Fibroblast of villous mesenchyme (primary cell): ENCODE measurements at places on chromosomes 1 and 21. TPM values are rescaled to one million over a fixed set of nuclear protein-coding genes. Genes with fewer than 3 reads are reported as not detected.

The MYOG gene
- total RNA-seq, result not detected in 2 replicates

GRCh38 chr1:222224156-222224555, 323.7 kb downstream of the HHIPL2 start:
- no peak for DNase-seq

DNA sequence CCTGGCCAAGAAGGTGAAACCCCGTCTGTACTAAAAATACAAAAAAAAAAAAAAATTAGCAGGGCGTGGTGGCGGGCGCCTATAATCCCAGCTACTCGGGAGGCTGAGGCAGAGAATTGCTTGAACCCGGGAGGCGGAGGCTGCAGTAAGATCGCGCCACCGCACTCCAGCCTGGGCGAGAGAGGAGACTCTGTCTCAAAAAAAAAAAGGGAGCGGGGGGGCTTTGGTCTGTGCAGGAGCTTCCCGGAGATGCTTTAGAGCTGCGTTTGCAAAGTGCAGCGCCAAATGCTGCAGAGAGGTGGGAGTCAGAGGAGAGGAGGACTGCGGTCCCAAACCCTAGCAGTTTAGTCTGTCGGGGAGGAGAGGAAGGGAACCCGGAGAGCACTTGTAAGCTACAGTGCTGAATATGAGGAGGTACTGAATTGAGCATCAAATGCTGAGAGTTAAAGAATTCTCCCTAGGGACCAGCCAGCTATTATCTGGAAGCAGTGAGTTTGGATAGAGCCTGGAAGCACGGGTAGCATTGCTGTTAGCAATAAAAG, 569 bp downstream of the FALEC start:
- no peak for DNase-seq

DNA sequence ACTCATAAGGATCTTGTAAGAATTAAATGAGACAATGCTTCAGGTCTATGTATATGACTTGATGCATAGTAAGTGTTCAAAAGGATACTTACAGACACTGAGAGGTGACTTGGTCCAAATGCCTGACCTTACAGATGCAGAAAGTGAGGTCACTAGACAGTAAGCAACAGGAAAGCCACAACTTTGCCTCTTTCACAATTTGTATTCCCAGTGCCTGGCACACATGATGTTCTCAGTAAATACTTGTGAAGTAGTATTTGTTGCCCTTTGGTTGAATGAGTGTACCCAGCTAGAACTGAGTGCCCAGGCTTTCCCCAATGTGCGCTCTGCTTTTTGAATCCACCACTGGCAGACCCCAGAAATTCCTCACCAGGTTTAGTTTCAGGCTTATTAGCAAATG, 105.1 kb downstream of the BEND5 start:
- DNase-seq, result no peak

DNA sequence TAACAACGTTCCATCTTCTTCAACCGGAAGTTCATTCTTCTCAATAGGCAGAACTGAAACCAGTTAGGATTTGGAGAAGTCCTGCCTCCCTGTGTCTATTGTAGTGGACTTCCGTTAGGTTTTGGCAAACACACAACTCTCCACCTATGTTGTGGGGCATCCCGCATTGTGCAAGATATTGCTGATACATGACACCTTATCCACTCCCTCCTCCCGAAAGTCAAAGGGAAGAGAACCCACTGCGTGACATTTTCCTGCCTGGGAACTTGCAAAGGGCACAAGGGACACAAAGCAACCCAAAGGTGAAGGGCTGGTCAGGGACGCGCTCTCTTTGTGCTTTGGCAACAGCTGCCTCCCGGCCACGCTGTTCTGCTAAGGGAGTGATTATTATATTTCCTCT, 164.8 kb downstream of the TPR start:
- no peak for DNase-seq

- DNase-seq, result peak; percentile 59
These were observed 77.9 kb downstream of the NEK7 start for GRCh38 chr1:198234520-198235251.

DNA sequence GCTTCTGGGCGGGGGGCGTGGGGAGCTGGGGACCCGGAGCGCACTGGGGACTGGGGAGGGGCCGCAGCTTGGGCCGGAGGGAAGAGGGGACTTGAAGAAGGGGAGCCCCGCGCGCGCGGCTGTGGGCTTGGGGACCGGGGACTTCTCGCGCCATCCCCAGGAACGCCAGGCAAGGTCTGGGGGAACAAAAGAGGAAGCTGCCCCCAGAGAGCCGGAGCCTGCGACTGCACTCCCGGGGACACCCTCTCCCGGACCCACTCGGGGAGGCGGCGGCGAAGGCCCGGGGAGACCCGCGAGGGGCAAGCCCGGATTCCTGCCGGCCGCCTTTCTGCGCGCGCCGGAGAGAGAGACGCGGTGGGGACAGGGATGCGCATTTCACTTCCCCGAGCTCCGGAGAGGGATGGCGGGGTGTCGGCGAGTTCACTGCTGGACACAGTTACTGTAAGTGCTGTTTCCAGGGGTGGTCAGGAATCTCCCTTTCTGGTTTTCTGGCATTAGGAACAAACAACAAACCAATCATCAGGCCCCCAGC, 732 bp downstream of the ABCG1 start:
- DNase-seq, result no peak

- peak; percentile 1 for DNase-seq
These were observed 24.8 kb upstream of the RGS18 start for GRCh38 chr1:192133350-192133926.

- DNase-seq, result peak; percentile 43
These were observed 69.9 kb upstream of the MARK1 start for GRCh38 chr1:220457957-220458609.

- DNase-seq, result no peak
These were observed 12.2 kb downstream of the STYXL2 start for GRCh38 chr1:167106119-167106461.

- DNase-seq, result no peak
These were observed 9.0 kb upstream of the KIRREL1 start for GRCh38 chr1:157984469-157984868.

GRCh38 chr1:11700601-11701467, 9.3 kb downstream of the DRAXIN start:
- no peak for DNase-seq

- DNase-seq, result no peak
These were observed 109.8 kb downstream of the ELAVL4 start for GRCh38 chr1:50218344-50219120.
